Activated B cell treated with CpG ODN at 0.5 μM for 24 hours (primary cell): ENCODE measurements at places on chromosomes 12 and 14.

- DNase-seq, result no peak
Measured at GRCh38 chr12:132456944-132457495, 32.9 kb upstream of the FBRSL1 start.

GRCh38 chr12:57793920-57794319 is 11.3 kb downstream of the TSFM start:
- no peak for DNase-seq

DNA sequence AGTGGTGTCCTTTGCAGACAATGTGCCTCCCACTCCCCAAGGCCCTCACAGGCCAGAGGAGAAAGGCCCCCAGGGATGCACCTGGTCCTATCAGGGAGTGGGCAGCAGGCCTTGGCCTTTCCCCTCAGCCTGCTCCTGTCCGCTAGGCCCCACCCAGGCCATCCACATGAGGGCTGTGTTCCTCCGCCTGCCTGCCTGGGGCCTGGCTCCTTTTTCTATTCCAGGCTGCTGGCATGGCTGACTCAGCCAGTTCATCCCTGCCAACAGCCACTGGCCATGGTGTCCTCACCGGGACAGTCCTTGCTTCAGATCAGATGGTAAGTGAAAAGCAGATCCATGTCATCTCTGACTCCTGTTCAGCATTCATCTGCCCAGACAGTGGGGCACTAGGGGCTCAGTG is 13.4 kb downstream of the ISM2 start:
- no peak for DNase-seq

GRCh38 chr12:127963933-127964332 is 303.0 kb upstream of the TMEM132C start:
- DNase-seq, result no peak

DNA sequence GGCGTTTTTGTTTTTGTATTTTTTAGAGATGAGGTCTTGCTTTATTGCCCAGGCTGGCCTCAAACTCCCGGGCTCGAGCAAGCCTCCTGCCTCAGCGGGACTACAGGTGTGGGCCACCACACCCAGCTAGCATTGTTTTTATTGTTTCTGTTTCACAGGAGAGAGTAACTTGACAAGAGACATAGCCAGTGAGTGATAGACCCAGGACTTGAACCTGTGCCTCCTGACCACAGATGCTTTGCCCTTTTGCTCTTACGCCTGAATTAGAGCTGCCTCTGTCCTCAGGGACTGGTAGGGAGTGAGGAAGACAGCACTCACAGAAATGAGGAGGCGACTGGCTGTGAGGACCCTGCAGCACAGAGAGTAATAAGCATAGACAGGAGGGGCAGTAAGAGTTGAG is 2.3 kb downstream of the EVL start:
- DNase-seq, result no peak

DNA sequence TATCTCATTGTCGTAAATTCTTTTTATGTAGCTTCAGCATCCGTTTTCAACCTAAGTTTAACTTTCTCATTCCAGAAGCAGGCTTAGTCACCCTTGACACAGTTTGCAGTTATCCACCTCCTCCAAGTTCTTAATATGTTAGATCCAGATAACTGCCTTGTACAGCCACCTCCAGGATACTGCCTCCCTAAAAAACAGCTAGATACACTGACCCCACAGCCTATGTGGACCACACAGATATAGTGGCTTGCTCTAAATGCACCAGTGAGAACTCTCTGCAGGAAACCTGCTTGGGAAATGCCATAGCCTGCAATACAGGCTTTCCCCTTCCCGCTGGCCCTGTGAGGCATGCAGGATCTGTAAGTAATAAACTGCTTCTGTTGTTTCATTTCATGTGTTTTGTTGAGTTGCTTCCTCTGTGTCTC is 11.1 kb upstream of the RTL1 start:
- no peak for DNase-seq

- DNase-seq, result no peak
Measured at GRCh38 chr14:94638339-94638738, 26.1 kb downstream of the SERPINA3 start.
